ACHN (cell line): ENCODE measurements at places on chromosomes 13 and 19.

DNA sequence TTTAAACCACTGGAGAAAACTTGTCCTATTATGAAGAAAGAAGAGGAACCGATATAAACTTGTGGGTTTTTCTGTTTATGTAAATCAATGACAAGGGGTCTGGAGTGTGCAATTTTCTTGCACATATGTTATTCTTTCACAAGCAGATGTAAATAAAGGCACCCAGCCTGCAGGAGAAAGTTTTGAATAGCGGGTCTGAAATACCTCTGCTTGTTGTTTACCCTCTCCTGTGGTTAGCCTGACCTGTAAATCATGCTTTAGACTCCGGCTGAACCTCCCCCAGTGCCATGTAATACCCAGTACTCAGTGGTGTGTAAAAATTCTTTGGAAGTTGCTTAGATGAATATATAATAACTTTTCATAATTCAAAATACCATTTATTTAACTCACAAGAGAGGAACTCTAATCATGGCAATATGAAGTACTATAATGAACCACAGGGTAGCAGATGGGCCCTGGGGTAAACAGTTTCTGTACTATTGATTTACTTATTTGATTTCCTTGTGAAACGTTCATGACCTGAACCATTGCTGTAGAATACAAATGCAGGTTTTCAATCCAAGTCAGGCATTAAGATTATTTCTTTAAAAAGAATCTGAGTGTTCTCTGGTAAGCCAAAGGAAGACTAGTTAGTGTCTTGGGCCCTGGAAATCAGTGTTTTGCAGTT is 245.1 kb downstream of the LMO7 start:
- DNase-seq, result no peak

DNA sequence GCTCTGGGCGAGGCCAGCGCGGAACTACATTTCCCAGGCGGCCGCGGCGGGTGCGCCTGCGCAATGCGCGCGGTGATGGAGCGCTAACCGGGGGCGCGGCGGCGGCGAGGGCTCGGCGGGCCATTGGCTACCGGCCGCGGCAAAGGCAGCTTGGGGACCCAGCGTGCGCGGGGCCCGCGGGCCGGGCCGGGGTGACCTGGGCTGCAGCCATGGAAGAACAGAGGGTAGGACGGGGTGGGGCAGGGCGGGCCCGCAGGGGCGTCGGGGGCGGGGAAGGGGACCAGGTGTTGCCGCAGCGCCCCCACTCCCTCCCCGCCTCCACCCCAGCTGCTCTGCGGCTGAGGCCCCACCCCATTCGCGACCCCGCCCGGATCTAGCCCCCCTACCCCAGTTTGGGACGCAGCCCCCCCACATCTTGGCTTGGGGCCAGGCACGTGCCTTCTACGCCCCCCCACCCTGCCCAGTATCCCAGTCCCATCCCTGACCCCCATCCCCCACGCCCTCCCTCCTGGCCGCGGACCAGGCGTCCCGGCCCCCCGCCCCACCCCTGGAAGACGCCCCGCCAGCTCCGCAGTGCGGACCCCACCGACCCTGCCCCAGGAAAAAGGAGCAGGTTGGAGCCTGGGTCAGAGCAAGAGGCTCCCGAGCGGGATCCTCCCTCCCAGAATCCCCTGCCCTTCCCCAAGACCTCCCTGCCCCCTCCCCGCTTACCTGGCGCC is at the start of gene FSD1:
Gene FSD1 (plus strand): TSS at position 61 of the 719 bp plus-strand sequence. CDS start 149 bp downstream, at position 210.
- peak; percentile 53 for DNase-seq

DNA sequence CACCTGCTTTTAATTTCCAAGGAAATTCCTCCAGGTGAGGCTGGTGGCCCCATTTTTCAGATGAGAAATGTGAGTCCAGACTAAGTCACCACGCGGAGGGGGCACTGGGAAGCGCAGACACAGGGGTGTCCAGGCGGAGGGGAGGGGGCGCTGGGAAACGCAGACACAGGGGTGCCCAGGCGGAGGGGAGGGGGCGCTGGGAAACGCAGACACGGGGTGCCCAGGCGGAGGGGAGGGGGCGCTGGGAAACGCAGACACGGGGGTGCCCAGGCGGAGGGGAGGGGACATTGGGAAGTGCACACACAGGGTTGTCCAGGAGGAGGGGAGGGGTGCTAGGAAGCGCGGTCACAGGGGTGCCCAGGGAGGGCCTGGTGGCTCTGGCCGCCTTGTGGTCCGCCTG is 3.5 kb downstream of the GRK1 start:
- no peak for DNase-seq

GRCh38 chr13:52929846-52930245 is 81.4 kb upstream of the PCDH8 start:
- no peak for DNase-seq

DNA sequence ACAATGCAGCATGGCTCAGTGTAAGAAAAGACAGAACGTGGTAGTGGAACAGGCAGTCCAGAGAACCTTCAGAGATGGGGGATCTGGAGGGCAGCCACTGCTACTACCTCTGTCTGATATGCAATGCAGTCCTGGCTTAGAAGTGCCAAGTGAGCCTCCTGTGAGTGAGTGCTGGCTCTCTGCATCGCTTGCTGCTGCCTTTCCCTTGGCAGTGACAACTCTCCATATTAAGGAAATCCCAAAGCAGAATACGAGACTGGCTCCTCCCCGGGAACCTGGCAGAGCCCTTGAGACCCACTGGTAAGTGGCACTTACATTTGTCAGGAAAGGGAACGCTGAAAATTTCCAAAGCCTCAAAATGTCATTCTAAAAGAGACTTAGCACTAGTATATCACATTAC is 7.5 kb downstream of the DOCK9 start:
- no peak for DNase-seq

GRCh38 chr13:94050039-94050438 is 429.4 kb downstream of the DCT start:
- DNase-seq, result no peak

GRCh38 chr19:48081106-48081505 is 29.5 kb downstream of the PLA2G4C start:
- DNase-seq, result no peak

GRCh38 chr19:29988351-29988750 is 46.3 kb downstream of the URI1 start:
- no peak for DNase-seq

DNA sequence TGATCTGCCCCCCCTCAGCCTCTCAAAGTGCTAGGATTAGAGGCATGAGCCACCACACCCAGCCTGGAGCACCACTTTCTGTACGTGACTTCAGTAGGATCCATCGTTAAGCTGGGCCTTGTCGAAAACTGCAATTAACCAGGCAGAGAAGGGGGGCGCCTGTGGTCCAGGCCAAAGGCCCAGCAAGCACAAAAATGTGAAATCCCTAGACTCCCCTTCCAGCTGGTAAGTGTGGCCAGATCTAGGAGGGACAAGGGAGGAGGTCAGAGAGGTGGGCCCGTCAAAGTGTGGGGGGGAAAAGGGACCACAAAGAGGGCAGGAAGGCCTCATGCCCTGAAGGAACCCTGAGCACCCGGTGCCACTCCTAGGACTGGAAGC is 13.8 kb downstream of the DDX39A start:
- no peak for DNase-seq

GRCh38 chr19:1409204-1410005 is 2.0 kb downstream of the DAZAP1 start:
- no peak for DNase-seq

GRCh38 chr19:18895824-18896341 is at the start of gene CERS1:
Gene CERS1 (minus strand): TSS chr19:18896158. CDS start chr19:18896072, 86 bp downstream.
- no peak for DNase-seq

GRCh38 chr13:42553098-42554046 is 20.6 kb upstream of the TNFSF11 start:
- DNase-seq, result no peak

DNA sequence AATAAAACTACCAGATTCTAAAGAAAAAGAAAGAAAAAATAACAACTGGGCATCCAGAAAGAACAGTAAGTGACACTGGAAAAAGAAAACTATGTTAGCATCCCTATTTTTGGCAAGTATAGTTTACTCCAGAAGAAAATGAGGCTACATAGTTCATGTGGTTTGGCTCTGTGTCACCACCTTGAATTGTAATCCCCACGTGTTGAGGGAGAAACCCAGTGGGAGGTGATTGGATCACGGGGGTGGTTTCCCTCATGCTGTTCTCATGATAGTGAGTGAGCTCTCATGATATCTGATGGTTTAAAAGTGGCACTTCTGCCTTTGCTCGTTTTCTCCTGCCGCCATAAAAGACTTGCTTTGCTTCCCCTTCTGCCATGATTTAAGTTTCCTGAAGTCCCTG is 76.9 kb downstream of the ITGBL1 start:
- peak; percentile 31 for DNase-seq

GRCh38 chr13:44198826-44199225 is 174.8 kb upstream of the SERP2 start:
- no peak for DNase-seq
